Fibroblast of skin of right biceps (primary cell): ENCODE measurements at places on chromosomes 2 and 18.

DNA sequence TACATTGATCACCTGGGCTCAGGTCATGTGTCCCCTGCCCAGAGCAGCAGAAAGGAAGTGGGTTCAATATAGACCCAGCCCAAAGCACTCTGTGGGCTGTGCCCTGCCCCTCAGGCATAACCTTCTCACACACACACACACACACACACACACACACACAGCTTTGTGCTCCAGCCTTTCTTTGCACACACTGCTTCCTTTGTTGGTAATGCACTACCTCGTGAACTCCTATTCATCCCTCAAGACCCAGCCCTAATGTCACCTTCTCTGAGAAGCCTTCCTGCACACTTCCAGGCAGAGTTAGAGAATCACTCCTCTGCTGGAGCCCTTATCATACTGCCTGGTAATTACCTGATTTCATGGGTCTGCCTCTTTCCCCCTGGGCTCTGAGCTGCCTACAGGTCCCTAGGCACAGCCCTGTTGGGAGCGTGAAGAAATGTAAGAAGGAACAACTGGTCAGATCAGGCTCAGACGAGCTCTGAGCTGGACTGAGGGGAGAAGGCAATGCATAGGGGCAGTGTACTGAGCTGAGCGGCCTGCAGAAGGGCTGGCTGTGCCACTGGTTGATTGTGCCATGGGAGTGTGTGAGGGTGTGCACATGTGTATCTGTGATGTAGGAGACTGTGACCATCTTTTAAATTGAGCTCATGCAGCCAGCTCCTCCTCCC is 210.3 kb downstream of the GLI2 start:
- no peak for DNase-seq

DNA sequence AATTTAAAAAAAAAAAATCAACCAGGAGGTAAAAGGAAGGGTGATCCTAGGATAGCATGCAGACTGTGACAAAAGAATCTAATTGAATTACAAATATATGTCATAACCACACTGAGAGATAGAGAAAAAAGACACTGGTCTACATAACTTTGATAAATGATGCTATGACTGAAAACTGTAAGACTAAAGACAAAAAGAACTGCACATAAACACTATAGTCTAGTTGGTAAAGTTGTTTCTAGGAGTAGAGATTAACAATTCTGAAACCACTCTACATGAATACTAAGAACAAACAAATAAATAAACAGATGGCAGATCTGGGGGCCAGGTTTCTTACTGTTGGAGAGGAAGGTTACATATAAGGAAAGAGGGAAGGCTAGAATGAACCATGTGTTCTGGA is 14.6 kb upstream of the CHAC2 start:
- no peak for DNase-seq

- DNase-seq: peak; percentile 39
These were observed 134.8 kb downstream of the COL6A3 start for GRCh38 chr2:237279012-237279768.

DNA sequence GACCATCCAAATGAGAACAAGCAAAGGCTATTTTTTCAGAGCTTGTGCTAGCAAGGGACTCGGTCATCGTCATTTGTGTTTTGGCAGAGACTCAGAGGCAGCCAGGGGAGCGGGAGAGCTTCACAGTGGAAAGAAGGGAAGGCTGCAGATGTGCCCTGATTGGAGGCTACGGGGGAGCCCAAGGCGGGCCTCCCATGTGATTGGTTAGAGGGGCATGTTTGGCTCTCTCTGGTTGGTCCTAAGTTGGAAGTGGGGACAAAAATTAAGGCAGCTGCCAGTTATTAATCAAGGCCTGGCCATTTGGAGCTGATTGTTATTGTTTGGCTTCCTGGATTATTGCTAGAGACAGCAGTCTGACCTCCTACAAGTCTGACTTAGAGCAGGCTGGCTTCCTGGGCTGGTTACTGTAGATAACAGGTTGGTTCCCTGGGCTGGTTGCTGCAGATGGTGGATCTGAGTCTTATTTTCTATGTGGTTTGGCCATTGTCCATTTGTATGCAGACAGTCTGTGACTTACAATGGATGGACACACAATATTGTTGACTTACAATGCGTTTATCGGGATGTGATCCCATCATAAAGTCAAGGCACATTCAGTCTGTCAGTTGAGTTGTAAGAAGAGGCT is 5.9 kb downstream of the FER1L5 start:
- DNase-seq: no peak

- DNase-seq: no peak
These were observed 40.9 kb downstream of the KDM3A start for GRCh38 chr2:86482034-86482433.

- DNase-seq: no peak
These were observed 90.7 kb downstream of the WDPCP start for GRCh38 chr2:63497576-63497975.

GRCh38 chr2:7728388-7728787 is 811.2 kb downstream of the RNF144A start:
- no peak for DNase-seq

GRCh38 chr2:111095434-111095833 is 25.3 kb upstream of the BCL2L11 start:
- DNase-seq: no peak

DNA sequence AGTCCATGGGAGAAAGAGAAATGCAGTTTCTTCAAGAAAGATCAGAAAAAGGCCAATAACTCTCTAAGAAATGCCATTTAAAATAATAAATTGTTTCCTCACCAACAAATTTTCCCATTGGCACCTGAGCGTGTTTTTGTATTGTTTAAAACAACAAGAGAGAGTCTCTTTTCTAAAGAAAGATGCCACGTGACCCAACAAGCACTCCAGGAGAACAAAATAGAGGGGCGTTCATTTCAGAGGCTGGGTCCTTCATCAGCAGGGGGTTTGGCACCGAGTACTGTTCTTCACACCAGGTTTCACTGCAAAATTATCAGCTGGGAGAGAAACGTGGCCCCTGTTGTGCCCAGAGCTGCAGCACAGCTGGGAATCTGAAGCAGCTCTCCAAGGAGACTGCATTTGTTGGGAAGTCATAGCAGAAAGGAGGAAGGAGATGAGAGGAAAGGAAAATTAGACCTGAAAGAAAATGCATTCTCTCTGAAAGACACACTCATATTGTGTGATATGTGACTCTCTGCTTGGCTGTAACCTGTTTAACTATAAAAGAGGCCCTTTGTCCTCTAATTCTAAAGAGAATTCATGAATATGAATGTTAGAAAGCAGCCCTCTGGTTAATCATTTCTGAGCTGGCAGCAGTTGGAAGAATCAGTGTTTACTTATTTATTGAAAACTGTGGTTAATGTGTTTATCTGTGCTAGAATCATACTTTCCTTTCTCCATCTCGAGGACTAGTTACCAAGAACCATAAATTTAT is 205.3 kb upstream of the CDH20 start:
- DNase-seq: no peak

- no peak for DNase-seq
These were observed 416.8 kb upstream of the HS6ST1 start for GRCh38 chr2:128735296-128735960.

- DNase-seq: peak; percentile 64
These were observed 19.2 kb downstream of the POU3F3 start for GRCh38 chr2:104872866-104873688.
